NCI-H187 (cell line): ENCODE measurements at places on chromosomes 5 and 9.

DNA sequence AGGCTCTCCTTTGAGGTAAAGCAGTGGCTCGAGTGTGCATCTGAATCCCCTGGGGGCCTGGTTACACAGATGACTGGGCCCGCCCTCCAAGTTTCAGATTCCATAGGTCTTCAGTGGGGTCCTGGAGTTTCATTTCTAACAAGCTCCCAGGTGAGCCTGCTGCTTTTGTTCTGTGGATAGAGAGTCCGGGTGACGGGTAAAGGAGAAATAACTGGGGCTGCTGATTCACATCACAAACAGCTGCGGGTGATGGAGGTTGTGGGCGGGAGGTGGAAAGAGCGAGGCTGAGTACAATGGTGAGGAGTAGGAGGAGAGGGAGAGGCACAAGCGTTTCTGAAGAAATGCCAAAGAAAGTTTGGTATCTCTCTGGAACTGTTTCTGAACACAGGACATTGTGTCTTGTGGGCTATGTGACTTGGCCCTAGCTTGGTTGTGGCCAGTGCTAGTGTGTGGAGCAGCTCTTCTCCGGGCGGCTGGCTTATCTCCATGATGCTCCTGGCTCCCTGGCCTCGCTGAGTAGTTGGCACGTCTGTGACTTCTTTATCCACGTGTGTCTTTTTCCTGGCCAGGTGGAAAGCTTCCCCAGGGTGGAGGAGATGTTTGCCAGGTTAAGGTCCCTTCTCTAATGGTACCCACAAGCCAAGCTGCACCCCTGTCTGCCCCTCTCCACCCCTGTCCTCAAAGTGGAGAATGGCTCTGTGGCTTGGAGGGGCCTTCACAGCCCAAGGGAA lies 61.7 kb downstream of the HSPA4 start:
- DNase-seq: no peak

DNA sequence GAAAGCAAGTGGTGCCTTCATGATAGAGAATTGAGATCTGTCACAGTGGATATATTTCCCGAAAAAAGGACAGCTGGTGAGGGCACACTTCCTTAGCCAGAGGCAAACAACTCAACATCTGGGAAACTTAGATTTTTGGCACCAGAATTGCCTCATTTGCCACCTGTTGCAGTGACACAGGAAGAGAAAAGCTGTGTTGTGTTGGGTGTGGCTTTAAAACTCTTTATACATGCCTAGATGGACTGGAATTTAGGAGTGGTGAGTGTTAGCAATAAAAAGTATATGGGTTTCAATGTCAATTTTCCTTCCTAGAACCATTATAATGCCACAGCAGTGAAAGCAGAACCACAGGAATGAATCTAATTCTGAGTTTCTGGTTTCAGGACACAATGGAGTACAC lies 62.6 kb upstream of the CEMIP2 start:
- no peak for DNase-seq

DNA sequence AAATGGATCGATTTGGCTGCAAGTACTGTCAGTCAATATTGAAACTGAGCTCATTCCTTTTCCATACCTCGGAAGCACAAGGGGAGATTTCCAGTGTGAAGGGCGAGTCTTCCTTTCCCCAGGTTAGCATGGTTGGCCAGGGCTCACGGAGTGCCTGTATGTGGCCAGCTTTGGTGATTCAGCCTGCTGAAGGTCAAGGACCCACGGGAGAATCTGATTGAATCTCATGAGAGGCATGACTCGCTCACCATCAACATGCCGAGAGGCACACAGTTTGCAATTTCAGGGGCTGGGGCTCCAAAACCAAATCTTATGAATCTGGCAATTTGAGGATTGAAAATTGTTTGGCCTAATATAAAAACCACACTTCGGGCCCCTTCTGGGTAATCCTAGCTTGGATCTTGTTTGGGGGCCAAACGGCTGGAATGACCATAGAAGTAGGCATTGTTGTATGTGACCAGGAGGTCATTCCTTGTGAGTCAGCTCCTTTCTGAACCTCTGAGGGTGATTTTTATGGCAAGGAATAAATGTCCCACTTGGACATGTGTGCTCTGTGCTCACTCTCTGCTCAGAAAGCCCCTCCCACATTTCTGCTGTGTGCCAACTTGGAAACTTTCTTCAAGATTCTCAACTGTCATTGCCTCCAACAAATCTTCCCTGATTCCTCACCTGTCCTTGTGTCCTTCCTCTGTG lies 69.8 kb downstream of the DOCK2 start:
- no peak for DNase-seq

- no peak for DNase-seq
Observed at GRCh38 chr9:114718801-114719221, 36.8 kb upstream of the TEX48 start.

- DNase-seq: no peak
Observed at GRCh38 chr5:2128686-2129355, 246.1 kb upstream of the IRX4 start.

DNA sequence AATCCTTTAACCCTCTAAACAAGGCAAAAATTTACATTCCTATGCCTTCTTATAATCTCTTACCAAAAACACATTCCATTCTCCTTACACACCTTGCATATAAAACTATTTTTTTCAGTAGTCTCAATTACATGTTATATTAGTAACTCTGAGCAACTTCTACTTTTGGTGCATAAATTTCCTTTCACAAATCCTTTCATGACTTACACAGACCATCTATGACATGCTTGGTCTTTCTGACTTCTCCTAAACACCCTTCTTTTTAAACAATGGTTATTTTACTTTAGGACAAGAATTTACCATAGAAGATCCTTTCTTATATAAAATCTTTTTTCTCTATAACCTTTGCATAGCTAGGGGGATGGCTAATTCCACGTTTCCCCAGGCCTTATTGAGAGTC lies 208.0 kb upstream of the ARRDC3 start:
- no peak for DNase-seq

- DNase-seq: no peak
Observed at GRCh38 chr5:175025077-175025476, 300.7 kb downstream of the MSX2 start.

- no peak for DNase-seq
Observed at GRCh38 chr9:131513177-131513576, 10.5 kb downstream of the POMT1 start.

DNA sequence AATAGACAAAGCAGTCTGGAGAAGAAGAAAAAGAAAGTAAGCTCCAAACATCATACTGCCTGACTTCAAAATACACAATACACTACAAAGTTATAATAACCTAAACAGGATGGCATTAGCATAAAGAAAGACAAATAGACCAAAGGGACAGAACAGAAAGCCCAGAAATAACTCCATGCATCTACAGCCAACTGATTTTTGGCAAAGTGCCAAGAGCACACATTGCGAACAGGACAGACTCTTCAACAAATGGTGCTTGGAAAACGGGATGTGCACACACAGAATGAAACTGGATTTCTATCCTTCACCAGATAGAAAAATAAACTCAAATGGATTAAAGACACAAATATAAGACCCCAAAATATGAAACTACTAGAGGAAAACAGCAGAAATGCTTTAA lies 66.6 kb upstream of the SPATA31E1 start:
- no peak for DNase-seq

GRCh38 chr5:87300744-87301143 lies 33.1 kb downstream of the RASA1 start:
- no peak for DNase-seq

GRCh38 chr9:134560206-134560605 lies 81.4 kb upstream of the COL5A1 start:
- DNase-seq: no peak

DNA sequence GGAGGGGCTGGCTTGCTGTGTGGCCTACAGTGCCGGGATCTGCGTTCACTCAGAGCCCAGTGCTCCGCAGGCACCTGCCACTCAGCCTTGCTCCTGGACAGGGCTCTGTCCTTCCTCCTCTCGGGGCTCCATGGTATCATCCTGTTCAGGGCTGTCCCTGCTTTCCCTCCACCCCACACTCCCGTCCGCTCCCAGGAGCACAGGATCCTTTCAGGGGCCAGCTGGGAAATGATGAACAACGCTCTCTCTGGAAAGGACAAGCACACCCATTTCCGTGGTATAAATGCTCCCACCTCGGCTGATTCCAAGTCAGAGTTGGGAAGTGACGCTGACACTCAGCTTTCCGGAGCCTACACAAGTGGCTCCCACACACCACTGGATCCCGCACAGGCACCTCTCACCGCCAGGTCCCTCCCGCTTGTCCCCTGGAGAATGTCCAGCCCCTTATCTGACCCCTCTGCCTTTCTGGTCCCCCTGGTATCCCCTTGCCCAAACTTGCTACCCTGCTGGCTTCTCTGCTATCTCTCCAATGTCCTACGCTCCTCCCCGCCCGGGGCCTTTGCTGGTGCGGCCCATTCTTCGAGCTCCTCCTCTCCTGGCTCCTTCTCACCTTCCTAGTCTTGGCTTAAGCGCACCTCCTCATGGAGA lies 21.3 kb downstream of the HMCN2 start:
- DNase-seq: no peak

DNA sequence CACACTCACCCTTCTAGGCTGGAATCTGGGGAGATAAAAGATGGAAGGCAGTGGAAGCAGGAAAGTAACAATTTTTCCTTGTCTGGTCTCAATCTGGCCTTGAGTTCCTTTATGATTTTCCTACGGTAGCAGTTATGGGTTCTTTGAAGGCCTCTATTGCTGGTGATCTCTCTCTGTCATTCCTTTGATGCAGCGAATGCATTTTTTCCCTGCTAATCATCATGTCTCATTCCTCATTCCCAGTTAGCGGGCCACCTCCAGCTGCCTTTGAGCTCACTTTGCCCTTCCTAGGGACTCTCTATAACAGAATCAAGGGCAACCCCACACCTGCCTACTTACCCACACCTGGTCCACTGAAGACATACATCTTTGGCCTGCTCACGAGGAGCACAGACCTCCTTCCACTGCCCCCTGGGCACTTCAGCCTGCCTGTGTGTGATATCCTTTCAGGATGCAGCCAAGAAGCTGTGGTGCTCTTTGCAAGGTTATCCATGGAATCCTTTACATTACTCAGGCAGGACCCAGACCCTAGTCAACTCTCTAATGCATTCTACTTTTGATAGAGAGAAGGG lies 191.7 kb downstream of the DRD1 start:
- no peak for DNase-seq
